ENCODE measurements at places on chromosomes 2 and 18. TPM values are rescaled to one million over a fixed set of nuclear protein-coding genes. Genes with fewer than 3 reads are reported as not detected.

Gene ANO7
- 1.1 TPM for total RNA-seq

Gene ACADL
- total RNA-seq, result 1.9 TPM

Gene RABL2A
- 2.7 TPM for total RNA-seq

Gene LIPG
- 0.51 TPM for total RNA-seq

Gene SPOPL
- total RNA-seq, result 12.1 TPM

Gene COL6A3
- total RNA-seq, result 103 TPM

Gene CYBRD1
- total RNA-seq, result 100 TPM

Gene VIT
- total RNA-seq, result 16.9 TPM

Gene WNT6
- total RNA-seq, result 1.8 TPM

Gene TGFA
- total RNA-seq, result 0.24 TPM

Gene MC4R
- total RNA-seq, result not detected

Gene ABCG5
- total RNA-seq, result not detected

Gene MPP4
- not detected for total RNA-seq

Gene TANC1
- 51.8 TPM for total RNA-seq

Gene IWS1
- total RNA-seq, result 46.4 TPM

Gene PDE11A
- total RNA-seq, result 1.2 TPM

Gene DNMT3A
- total RNA-seq, result 8.1 TPM

Gene MBD5
- 14.5 TPM for total RNA-seq

All from right atrium auricular region (tissue), 2 donors.